ENCODE measurements at places on chromosomes 7 and 10. TPM values are rescaled to one million over a fixed set of nuclear protein-coding genes. Genes with fewer than 3 reads are reported as not detected.

CHCHD2 gene
- total RNA-seq: 535 TPM

COL1A2 gene
- total RNA-seq: 1,878 TPM

SLC26A3 gene
- total RNA-seq: not detected

NEUROG3 gene
- not detected for total RNA-seq

NME8 gene
- total RNA-seq: not detected

PALD1 gene
- total RNA-seq: under 0.01 TPM

NPC1L1 gene
- total RNA-seq: under 0.01 TPM

EPHB6 gene
- 5.0 TPM for total RNA-seq

LDB1 gene
- 28.4 TPM for total RNA-seq

KLF14 gene
- total RNA-seq: under 0.01 TPM
